ENCODE measurements at places on chromosomes 16 and 17.
A peak's percentile ranks its signal among the peaks of the same experiment; 100 is the strongest.

GRCh38 chr17:62653002-62653825 is 25.7 kb downstream of the MRC2 start:
- peak; percentile 65 for DNase-seq

GRCh38 chr17:48295362-48296288 is 134.4 kb downstream of the SKAP1 start:
- DNase-seq = no peak

GRCh38 chr17:63658366-63658765 is 36.1 kb downstream of the MAP3K3 start:
- no peak for DNase-seq

- no peak for DNase-seq
Measured at GRCh38 chr16:14321542-14321941, 250.4 kb downstream of the MRTFB start.

- DNase-seq = no peak
Measured at GRCh38 chr17:49545007-49545660, 30.5 kb upstream of the NXPH3 start.

DNA sequence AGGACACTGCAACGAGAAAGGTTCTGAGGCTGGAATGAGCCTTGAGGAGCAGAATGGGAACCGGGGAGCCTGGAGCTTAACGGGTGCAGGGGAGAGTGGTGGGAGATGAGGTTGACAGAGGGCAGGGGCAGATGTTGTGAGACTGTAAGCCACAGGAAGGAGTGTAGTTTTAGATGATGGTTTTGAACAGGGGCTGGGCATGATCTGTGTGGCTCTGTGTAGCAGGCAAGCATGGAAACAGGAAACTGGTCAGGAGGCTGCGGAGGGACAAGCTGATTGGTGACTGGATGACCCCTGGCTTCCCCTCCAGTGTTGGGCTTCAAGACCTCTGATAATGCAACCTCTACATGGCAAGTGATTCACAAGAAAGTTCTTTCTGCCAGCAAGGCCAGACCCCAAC is 1.4 kb upstream of the CNGB1 start:
- no peak for DNase-seq

- no peak for DNase-seq
Measured at GRCh38 chr16:3670711-3671110, 16.2 kb downstream of the DNASE1 start.

- no peak for DNase-seq
Measured at GRCh38 chr16:23905027-23905426, 69.2 kb downstream of the PRKCB start.

GRCh38 chr17:74260525-74260850 is 13.5 kb upstream of the DNAI2 start:
- no peak for DNase-seq

- no peak for DNase-seq
Measured at GRCh38 chr17:49762151-49762941, 1.6 kb downstream of the FAM117A start.

DNA sequence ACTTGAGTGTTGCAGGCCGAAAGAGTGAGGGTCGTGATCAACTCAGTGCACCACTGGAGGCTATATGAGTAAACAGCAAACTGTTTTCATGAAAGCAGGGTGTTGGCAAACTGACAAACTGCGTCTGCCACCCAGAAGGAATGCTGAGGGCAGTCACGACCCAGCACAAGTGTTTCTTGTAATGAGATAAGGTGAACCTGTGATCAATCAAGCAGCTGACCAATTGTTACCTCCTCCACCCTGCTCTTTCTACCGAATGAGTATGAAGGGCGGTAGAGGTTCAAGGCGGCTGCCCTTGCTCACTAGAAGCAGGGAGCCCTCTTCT is 5.5 kb upstream of the SRL start:
- no peak for DNase-seq

DNA sequence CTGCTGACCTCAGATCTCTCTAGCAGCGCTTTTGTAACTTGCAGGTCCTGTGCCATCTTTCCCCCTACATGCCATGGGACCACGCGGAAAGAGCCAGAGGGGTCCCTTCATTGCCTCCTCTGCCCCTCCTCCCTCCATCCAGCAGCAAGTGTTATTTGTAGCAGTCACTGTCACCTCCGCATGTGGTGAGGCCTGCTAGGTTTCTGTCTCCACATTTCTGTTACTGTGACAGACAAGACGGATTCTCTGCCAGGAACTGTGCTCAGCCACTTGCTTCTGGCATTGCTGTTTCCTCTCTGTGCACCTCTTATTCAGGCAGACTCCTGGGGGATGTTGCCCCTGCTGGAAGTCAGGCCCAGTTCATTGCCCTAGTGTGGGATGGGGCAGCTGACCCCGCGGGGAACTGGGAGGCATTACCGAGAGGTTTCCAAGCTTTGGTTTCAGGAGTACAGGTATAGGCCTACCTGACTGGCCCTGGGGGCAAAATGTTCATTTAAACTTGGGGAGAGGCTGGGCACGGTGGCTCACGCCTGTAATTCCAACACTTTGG is 61.2 kb downstream of the RAB11FIP4 start:
- DNase-seq = no peak

- no peak for DNase-seq
Measured at GRCh38 chr16:813204-813915, 12.8 kb upstream of the GNG13 start.

DNA sequence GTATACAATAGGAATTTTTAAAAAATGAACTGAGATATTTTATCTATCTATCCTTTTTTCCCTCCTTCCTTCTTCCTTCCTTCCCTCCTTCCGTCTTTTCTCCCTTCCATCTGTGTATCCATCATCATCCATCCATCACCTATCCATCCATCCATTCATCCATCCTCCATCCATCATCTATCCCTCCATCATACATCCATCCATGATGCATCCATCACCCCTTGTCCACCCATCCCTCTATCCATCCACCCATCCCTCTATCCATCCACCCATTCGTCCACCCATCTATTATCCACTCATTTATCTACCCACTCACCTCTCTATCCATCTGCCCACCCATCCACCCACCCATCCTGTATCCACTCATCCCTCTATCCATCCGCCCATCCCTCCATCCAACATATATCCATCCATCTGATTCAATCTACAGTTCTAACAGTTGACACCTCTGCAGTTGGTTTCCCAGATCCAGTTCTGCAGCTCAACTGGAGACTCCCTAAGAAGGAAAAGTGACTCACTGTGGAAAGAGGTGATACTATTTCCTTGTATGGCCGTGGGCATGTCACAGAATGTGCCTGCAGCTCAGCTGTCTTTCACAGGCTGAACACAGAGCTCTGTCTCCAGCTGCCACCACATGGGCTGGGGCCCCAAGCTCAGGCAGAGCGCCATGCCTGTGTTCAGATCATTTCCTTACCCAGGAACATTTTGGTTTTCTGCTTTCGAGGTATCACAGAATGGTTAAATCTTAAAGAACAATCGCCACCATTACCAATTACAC is 130.8 kb downstream of the XYLT1 start:
- DNase-seq = no peak

GRCh38 chr17:44132275-44132821 is 8.9 kb upstream of the HDAC5 start:
- no peak for DNase-seq

- no peak for DNase-seq
Measured at GRCh38 chr17:77085926-77086432, 54.8 kb upstream of the SEC14L1 start.
